ENCODE measurements at places on chromosomes 3 and 15. TPM values are rescaled to one million over a fixed set of nuclear protein-coding genes. Genes with fewer than 3 reads are reported as not detected.

LMLN gene
- total RNA-seq, result 2.7 TPM

MYD88 gene
- 74.1 TPM for total RNA-seq

TMEM266 gene
- total RNA-seq, result not detected

CHP1 gene
- total RNA-seq, result 61.1 TPM

GRCh38 chr3:61443886-61444285 lies 117.5 kb upstream of the PTPRG start:
- no peak for DNase-seq

CCR5 gene
- total RNA-seq, result 21.6 TPM

DNA sequence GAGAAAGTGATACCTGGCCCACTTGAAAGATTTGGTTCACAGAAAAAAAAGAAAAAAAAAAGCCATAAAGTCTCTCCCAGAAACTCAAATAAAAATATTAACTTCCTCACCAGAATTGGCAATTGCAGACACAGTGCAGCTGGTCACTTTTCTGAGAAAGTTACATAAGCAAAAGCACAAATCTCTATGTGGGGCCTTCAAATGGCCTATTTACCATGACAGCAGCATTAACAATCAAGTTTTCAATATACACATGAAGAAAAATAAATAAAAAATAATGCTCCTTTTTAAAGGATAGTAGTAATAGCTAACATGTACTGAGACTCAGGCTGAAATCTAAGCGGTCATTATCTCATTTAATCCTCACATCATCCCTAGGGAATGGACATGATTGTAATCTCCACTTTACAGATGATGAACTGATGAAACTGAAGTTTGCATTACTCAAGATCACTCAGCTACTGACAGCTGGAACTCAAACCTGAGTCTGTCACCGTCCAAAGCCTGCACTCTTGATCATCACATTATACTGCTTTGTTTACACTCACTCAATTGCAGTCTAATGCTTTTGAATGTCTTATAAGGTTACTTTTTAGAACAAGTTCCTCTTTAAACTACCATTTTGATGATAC lies 3.3 kb downstream of the NPTN start:
- DNase-seq, result no peak

GABRB3 gene
- total RNA-seq, result not detected

DNA sequence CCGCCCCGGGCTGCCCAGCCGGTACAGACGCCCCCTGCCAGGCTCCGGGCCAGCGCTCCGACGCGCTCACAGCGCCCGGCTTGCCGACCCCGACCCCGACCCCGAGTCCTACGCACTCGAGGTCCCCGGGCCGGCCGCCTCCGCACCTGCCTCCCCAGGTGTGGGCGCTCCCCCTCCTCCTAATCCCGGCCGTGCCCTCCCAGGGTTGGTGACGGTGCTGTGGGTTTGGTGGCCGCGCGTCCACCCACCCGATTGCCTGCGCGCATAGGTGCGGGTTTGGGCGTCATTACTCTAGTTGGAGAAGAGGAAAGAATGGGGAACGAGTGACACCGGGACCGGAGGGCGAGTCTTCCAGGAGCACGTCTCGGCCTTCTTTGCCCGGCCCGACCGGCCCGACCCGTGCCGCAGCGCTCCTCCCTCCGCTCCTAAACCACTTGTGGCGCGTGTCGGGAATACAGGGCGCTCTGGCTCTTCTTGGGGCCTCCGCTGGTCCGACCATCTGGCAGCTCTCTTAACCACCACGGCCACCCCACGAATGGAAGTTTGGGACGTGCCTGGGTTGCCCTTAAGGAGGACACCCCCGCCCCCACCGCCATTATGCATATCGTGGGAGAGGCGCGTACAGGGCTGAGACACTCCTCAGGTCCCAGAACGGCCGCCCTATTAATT lies 810 bp upstream of the THRB start:
- DNase-seq, result no peak

GRCh38 chr3:71760140-71760539 lies 6.5 kb downstream of the GPR27 start:
- no peak for DNase-seq

GRCh38 chr3:12706504-12707253 lies 42.8 kb upstream of the RAF1 start:
- peak; percentile 69 for DNase-seq

- no peak for DNase-seq
These were observed 45.1 kb downstream of the SNAPC5 start for GRCh38 chr15:66452420-66452819.

DNA sequence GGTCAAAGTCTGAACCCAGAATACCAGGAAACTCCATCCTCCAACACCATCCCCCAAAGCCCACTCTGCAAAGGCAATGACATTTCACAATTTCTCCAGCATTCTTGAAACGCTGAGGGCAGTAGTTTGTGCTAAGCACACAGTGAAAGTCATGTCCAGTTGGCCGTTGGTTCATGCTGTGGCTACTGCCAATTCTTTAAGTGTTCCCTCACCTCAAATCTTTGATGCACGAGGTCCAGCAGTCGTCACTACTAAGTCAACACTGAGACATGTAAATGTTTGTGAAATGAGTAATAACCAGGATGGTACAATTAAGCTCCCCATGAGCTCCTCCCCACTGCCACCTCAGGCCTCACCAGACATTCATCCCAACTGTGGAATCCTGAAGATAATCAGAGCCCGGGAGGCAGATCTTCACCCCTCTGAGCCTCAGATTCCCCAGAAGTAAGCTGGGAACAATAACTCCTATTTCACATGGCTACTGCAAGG lies 7.0 kb downstream of the SUCLG2 start:
- no peak for DNase-seq

DNA sequence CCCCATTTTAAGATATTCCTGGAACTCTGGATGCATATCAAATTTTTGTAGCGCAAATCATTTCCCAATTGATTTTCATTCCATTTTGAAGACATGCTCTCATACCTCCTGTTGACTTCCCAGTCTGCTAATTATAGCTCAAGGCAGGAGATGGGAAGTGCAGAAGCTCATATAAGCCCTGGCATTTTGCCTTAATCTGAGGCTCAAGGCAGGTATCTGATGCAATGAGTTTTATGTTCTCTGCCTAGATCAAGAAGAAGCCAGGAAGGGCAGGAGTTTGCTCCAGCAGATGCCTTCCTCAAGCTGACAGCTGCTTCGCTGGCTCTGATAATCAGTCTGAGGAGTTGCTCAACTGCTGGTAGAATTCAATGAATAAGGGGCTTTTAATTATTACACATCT lies 65.6 kb upstream of the NEDD4 start:
- DNase-seq, result no peak

DNA sequence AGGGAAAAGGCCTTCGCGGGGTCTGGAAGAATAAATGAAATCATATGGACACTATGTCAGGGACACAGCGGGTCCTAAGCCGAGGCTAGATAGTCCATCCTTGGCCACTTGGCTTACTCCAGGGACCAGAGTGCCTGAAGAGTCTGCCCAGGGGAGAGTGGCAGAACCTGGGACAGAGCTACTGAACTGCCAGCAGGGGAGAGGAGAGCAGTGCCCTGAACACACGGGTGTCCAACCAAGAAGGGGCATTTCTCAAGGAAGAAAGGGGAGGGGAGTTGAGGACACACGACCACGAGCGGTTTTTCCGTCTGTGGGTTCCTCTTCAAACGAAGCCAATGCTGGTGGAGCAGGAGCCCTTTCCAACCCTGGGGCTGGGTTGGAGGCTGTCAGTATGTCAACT lies 1.0 kb downstream of the ACAN start:
- DNase-seq, result no peak

GRCh38 chr3:128415200-128415772 lies 51.4 kb downstream of the DNAJB8 start:
- DNase-seq, result no peak

GRCh38 chr3:133948131-133948810 lies 52.6 kb upstream of the RAB6B start:
- DNase-seq, result no peak

- DNase-seq, result no peak
These were observed 41.2 kb downstream of the PTPN23 start for GRCh38 chr3:47421741-47422649.

DUOX1 gene
- not detected for total RNA-seq

ST3GAL6 gene
- 0.08 TPM for total RNA-seq

DNA sequence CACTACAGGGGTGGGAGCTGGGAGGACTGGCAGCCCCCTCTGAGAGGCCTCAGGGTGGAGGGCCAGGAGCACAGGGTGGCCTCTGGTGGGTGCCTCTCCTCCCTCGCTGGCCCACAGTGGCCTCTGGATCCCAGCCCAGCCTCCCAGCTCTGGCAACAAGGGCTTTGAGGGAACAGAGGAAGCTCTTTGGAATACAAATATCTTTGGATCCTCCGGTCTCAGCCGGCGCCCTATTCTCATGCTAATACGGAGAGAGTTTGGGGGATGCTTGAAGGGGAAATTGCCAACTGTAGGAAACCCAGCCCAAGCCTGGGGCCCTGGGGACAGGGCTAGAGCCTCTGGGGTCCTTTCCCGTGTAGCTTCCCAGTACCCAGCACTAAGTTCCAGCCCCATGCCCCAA lies 33.4 kb upstream of the INSYN1 start:
- DNase-seq, result no peak

DUSP7 gene
- total RNA-seq, result 42.0 TPM

DNA sequence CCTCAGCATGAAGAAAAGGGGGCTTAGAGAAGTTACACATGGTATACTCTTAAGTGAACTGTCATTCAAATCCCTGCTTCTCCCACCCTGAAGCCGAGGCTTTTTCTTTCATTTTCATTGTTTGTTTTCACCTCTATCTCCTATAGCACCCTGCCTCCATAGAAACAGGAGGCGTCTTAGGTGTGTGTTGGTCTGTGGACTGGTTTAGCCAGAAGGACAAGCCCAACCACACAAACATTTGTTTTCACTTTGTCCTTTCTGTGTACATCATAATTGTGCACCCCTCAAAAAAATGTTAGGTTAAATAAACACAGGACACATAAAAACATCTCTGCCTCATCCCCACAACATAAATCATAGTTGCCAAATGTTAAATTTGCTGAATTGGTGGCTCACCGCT lies 73.3 kb upstream of the UBE2E2 start:
- DNase-seq, result no peak

DNA sequence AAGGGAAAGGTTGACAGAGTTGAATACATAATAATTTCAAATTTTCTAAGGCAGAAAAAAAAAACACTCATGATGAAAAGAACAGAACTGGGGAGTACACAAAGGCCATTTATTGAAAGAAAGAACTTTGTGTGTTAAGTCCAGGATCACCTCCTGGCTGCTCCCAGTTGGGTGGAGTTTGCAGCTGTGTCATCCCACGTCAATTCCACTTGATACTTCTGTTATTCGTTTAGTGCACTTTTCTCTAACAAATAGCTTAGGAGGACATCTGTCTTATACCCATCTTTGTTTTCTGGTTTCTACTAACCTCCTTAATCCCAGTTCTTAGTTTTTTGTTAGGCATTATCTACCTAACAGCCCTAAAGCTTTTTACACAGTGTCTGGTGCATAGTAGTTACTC lies 44.7 kb downstream of the SGO1 start:
- no peak for DNase-seq

UROC1 gene
- total RNA-seq, result not detected

GRCh38 chr3:62859203-62859791 lies 15.9 kb downstream of the CADPS start:
- no peak for DNase-seq

GRCh38 chr3:44992555-44993470 lies 16.8 kb downstream of the EXOSC7 start:
- DNase-seq, result no peak

Data from activated CD4-positive, alpha-beta T cell treated with anti-CD3 and anti-CD28 coated beads, Interleukin-2, amount 10 ng/mL, durations not matched to agents 7 days and 5 days (primary cell).